Keratinocyte (primary cell): ENCODE measurements at places on chromosomes 16 and 17. TPM values are rescaled to one million over a fixed set of nuclear protein-coding genes. Genes with fewer than 3 reads are reported as not detected.
A peak's percentile ranks its signal among the peaks of the same experiment; 100 is the strongest.

GRCh38 chr17:77424585-77425344 is 284.0 kb downstream of the SEC14L1 start:
- DNase-seq: no peak

DNA sequence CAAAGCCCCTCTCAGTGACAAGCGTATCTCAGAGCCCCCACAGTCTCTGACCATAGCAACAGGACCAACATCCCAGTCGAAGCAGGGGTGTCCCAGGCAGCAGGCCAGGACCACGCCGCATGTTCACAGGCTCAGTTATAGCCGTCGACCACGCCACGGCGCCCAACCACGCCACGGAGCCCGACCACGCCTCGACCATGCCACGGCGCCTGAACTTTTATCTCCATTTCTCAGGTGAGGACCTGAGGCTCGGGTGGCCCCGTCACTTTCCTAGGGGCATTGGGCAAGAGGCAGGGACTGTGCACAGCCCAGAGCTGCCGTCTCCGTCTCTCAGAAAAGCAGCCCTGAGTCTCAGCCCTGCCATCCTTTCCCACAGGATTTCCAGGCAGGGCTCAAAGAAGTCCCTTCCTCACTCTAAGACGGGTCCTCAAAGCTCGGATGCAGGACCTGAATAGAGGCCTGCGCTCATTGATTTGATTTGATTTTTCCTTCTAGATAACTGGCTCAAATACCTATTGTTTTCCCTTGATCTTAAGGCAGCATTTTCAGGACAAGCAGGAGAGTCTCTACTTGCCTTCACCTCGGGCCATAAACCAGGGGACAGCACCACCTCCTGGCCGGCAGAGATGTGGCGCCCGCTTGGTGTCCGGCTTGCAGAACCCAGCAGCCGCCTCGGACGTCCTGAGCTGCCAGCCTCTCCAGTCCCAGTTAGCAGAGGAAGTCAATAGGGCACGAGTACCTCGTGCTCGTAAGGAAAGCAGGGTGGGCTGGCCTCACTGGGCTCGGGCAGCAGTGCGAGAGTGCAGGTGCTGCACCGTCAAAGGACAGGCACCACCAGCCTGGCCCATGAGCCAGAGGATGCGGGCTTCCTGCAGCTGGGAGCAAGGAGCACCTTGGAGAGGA is 38.8 kb downstream of the C16orf95 start:
- peak; percentile 19 for DNase-seq

- no peak for DNase-seq
These were observed 6.8 kb upstream of the MSI2 start for GRCh38 chr17:57249520-57249919.

The ATP6V0C gene
- 10.6 to 109 TPM (median 11.4 TPM) in 3 replicates for polyA plus RNA-seq
